GM12891 (cell line): ENCODE measurements at places on chromosomes 6 and 20.

GRCh38 chr6:40640599-40641227, 53.5 kb upstream of the LRFN2 start:
- DNase-seq, result no peak

DNA sequence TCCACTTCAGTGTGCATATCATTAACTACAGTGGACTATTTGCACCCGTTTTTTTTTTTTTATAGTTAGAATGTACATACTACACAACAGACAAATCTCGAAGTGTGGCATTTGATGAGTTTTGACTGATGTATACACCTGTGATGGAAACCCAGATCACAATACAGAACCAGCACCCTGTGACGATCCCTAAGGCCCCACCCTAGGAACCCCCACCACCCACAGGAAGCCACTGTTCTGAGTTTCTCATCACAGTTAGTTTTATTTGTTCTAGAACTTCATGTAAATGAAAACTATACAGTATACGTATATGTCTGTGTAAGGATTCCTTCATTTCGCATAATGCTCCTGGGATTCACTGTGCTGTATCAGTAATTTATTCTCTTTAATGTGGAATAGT, 102.8 kb downstream of the IRF4 start:
- DNase-seq, result no peak

DNA sequence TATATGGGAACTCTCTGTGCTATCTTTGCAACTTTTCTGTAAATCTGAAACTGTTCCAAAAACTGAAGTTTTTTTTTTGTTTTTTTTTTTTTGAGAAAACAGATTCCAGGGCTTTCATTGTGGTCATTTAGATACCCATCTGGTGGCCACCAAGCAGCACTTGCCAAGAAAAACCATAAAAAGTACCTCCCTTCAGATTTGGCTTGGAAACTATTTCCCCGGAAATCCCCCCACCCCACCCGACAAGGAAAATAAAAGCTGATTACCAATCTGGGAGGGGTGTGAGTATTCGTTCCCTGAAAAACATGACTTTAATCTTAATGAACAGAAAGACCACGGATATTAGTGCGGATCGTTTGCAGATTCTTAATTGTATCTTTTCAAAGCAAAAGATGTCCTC, 1.9 kb downstream of the NFATC2 start:
- DNase-seq, result no peak

DNA sequence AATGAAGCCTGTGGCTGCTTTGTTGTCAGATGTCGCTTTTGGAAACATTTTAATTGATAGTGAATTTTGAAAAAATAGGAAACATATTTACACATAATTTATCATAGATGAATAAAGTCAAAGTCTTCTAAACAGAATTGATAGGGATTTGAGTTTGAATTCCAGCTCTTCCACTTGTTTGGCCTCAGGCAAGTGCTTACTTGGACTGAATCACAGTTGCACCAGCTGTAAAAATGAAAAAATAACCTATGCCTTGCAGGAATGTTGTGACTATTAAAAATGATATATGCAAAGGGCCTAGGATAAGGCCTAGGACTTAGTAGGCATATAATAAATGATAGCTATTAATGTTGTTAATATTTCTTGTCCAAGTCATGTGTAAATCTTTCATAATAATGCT, 618.5 kb upstream of the MMS22L start:
- DNase-seq, result no peak

GRCh38 chr20:38321959-38322598, 18.1 kb downstream of the BPI start:
- DNase-seq, result no peak

DNA sequence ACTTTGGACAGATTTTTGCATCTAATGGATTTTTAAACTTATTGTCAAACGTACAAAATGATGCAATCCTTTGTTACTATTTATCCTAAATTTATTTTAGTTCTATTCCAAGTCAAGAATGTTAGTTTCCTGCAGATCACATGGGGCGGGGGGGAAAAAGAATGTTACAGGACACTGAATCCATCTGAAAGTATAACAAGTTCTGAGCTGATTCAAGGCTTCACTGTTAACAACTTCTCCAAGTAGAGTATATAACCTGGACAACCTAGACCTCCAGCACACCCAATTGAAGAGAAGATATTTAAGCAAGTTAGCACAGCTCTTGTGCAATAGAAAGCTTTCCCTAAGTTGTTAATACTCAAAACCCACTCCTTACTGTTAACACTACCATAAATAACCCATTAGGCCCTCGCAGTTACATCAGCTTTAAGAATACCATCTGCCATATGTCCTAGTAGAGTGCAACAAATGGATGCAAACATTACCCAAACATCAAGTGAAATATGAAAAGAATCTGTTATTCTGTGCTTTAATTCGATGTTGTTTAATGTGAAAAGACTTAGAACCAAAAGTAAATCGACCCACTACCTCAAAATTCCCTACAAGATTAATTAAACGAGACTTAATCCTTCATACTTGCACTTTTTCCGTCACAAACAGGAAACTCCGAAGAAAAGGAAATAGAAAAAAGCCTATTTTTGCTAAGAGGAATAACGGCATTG, 1.3 kb downstream of the SEC63 start:
- DNase-seq, result no peak

- DNase-seq, result peak; percentile 24
These were observed 11.5 kb upstream of the ZNF133 start for GRCh38 chr20:18276821-18277220.

GRCh38 chr20:35981969-35982368, 13.6 kb downstream of the CNBD2 start:
- no peak for DNase-seq

DNA sequence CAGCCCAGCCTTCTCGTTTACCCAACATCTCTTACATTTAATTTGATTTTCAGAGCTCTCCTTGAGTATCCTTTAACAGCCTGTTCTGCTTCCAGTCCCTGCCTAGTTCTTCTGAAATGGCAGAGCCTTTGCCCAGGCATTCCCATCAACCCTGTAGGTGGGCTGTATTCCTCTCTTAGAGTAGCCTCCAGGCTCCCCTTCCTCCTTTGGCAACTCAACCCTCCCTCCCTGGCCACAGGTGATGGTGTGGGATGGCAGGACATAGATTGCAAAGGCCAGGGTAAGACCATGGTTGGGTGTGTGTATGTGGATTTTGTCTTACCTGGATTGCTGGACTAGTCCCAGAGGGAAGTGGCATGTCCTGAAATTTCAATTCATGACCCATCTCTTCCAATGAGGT, 125.4 kb downstream of the F13A1 start:
- DNase-seq, result no peak

DNA sequence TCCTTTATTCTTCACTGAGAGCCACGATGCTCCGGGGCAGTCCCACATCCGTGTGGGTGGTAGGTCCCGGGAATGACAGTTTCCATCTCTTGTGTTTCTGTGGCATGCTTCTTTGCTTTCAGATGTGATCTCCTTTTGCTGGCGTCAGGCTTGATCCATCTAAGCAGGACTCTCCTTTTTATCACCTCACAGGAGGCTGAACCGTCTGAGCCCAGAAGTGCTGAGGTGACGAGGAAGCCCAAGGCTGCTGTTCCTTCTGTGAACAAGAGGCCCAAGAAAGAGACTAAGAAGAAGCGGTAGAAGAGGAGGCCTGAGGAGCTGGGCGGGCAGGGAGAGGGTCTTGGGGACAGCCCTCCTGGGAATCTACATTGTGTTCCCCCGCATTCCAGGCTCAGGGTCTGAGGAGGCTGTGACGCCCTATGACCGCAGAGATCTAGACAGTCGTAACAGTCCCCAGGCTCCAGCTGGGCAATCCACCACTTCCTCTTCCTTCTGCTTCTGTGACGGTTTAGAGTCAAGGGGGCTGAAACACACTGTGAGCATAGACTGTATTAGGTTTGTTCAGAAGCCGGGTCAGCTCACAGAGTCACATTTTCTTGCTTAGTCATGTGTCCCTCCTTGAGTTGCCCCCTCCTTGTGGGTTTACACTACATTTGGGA, 26.8 kb downstream of the MANBAL start:
- peak; percentile 63 for DNase-seq

- no peak for DNase-seq
These were observed 13.5 kb upstream of the SMIM26 start for GRCh38 chr20:18553746-18554145.

DNA sequence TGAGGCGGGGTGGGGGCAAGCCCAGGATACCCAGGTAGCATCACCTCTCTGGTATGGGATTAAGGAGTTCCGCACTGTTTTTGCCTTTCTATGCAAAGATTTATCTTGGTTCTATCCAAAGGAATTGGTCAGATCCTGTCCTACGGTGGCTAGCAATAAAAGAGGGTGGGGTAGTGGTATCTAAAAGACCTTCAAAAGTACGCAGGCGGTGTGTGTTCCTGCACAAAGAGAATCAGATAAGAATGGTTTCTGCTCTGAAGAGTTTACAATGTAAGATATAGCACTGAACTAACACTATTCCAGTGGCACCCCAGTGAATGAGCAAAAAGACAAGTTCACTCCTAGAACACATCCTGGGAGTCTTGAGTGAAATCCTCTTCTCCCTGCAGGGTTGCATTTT, 6.3 kb downstream of the MRPS18A start:
- DNase-seq, result no peak

- DNase-seq, result no peak
These were observed 72.4 kb upstream of the GGTLC1 start for GRCh38 chr20:24060851-24061590.

GRCh38 chr6:155004576-155005372, 9.7 kb downstream of the TIAM2 start:
- DNase-seq, result no peak

DNA sequence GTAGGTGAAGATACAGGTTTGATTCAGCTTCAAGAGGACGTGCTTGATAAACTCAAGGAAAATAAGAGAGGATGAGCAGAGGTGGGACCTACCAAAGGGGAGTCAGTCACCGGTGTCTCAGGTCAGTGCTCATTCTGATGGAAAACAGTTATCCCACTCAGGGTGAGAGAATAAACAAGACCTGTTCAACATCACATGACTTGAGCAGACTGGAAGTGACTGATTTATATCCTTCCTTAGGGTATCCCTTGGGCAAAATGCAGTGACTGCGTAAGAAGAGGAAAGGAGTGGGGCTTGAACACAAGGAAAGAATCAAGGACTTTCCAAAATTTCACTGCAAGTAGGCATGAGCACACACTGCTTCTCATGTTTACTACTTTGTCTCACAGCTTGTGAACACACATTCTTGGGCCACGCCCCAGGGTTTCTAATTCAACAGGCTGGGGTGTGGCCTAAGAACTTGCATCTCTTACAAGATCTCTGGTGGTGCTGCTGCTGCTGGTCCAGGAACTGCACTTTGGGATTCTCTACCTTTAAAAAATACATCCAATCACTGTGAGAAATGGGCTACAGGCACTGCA, 11.6 kb downstream of the CST3 start:
- no peak for DNase-seq

GRCh38 chr20:32792731-32793458, 26.9 kb upstream of the MAPRE1 start:
- no peak for DNase-seq

- DNase-seq, result no peak
These were observed 27.1 kb downstream of the BCAS1 start for GRCh38 chr20:54043076-54043967.

DNA sequence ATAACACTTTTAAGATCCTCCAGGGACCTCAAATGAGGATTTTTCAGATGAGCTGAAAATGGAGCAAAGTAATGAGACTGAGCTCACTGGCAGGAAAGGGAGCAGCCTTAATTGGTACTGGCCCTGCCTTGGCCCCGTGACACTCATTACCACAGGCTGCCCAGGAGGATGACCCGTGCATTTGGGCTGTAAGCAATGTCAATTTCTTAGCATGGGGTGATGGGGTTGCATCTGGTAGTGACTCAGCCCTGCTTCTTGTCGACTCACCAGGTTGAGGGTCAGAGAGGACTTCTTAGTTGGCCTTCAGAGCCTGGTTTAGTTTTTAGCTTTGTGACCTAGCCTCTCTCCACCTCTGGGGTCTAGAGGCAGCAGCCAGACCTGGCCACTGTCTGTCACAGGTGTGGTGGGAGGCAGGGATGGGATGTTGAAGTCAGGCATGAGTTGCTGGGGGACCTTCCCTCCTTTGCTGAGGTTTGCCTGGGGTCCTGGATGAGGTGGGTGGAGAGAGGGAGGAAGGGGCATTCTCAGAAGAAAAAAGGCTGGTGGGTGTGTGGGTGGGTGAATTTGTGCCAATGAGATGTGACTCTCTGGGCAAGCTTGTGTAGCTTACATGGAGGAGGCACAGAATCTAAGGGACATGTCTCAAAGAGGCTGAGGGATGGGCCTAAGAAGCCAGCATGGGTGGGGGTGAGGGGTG, 25.9 kb upstream of the EPB41L1 start:
- DNase-seq, result no peak

DNA sequence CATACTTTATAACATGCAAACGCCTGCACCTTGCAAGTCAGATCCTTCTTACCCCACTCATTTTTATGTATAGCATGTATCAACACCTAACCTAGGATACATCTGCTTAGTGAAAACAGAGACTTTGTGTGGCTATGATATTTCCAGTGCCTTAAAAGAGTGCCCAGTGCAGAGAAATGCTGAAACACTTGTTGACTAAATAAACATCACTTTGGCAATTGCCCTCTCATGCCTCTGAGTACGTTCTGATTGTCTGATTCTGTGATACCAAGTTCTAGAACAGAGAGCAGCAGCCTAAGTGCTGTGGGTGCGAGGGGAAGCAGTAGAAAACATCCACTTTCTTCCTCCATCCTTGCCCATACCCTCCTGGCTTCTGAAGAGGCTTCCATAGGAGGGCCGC, 13.6 kb downstream of the PLEKHG1 start:
- DNase-seq, result no peak

- DNase-seq, result no peak
These were observed 209.1 kb upstream of the JARID2 start for GRCh38 chr6:15036690-15037245.

DNA sequence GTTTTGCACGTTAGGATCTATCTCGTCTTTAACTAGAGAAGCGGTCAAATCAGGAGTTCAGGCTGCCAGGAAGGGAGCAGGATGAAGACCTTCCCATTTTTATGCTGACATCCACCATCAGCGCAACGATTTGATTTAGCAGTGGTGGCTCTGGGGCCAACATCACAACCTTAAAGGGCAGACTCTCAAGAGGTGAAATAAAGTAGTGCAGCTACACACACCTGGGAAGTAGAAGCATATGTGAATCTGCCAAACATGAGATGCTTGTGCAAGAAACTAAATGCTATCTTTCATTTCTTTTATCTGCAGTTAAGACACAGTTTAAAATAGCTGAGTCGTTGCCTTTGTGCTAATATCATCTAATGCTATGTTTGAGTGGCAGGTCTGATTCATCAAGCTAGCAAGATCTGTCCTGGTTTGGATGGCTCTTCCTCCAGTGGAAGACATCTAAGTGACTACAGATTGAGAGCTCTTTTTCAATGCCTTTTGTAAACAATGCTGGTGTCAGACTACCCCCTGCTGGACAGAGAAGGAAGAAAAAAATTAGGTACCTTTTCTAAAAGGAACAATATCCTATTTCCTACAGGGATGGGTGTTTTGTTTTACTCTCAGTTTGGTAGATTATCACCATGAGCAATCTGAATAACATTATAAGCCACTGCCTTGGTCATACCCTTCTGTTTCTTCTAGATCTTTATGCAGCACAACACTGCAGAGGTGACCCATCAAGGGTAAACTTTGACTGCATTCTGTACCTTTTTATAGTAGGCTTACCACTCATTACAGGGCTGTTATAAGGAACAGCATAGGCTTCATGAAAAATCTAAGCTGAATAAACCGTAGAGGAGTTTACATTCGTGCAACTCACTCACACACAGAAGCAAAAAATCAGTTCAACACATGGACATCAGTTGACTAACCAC, 171.6 kb upstream of the FBXL4 start:
- DNase-seq, result peak; percentile 15
